ENCODE measurements at places on chromosomes 1 and 21.

DNA sequence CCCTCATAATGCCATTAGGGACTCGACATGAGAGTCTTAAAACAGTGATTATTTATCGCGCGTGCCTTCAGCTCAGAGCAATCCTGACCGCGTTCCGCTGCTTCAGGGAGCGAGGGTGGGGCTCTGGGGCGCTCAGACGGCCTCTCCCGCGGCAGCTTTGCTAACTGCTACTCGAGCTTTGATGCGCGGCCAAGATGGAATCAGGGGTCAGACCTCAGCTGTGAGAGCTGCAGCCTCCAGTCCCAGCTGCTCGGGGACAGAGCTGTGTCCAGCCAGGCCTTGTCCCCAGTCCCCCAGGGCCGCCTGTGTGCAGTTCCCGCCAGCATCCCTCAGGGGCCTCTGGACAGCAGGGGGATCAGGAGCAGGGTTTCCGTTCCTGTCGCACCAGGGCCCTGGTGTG, 104.6 kb upstream of the TTC34 start:
- DNase-seq: no peak

GRCh38 chr1:51715369-51715768, 98.5 kb downstream of the OSBPL9 start:
- DNase-seq: no peak

DNA sequence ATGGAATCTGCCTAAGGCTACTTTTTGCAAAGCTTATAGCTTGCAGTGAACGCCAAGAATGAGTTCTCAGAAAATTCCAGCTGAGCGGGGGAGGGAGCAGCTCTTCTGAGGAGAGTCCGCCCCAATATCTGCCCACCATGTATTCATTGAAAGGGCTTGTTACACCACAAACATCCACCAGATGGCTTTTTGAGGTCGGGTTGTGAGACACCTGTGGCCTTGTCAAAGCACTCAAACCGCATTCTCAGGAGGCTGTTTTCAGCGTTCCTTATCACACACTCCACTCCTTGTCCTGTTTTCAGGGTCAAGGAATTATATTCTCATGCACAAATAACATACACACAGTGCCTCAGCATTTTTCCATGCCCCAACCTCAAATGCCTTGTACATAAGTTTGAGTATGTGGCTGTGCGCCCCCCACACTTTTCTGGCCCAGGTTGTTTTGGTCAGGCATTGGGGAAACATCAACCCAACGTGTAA, 3.9 kb upstream of the C4BPB start:
- DNase-seq: peak; percentile 53

GRCh38 chr1:179775009-179775408, 31.9 kb downstream of the FAM163A start:
- no peak for DNase-seq

GRCh38 chr1:36735939-36736730, 253.4 kb upstream of the CSF3R start:
- no peak for DNase-seq

DNA sequence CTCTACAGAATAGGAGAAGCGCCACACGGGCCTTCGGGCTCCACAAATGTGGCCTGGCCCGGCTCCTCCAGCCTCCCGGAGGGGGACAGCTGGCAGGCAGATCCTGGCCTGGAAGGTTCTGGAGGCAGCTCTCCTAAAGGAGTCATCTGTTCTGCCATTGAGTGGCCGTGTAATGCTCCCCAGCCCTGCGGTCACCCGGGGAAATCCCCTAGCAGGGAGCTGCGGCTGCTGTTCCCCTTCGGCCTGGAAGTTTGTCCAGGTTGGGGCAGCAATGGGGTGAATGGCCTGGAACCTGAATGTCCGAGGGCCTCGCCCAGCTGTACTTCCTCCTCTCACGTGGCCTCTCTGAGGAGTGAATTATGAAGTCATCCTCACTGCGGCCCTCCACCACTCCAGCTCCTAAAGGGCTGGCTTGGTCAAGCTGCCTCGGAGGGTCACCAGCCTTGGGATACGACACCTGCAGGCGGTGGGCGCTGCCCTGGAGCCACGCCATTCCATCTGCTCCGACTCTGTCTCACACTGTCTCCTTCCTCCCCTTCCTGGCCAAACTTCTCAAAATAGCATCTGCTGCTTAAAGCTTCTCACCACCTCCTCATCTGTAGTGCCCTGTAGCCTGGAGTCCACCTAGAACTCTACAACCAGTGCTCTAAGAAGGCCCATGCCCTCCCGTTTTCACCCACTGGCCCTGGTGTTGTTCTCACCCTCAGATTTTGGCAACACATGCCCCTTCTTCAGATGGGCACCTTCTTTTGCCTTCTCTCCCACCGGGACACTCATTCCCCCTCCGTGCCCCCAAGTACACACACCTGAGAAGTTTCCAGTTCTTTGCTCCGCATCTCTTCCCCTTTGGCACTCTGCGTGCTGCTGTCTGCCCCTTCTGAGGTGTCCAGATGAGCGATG, 54.4 kb upstream of the TMPRSS2 start:
- no peak for DNase-seq

- DNase-seq: no peak
Observed at GRCh38 chr1:3697104-3697503, 44.8 kb downstream of the TP73 start.

- no peak for DNase-seq
Observed at GRCh38 chr1:203282720-203283542, 22.4 kb upstream of the BTG2 start.

DNA sequence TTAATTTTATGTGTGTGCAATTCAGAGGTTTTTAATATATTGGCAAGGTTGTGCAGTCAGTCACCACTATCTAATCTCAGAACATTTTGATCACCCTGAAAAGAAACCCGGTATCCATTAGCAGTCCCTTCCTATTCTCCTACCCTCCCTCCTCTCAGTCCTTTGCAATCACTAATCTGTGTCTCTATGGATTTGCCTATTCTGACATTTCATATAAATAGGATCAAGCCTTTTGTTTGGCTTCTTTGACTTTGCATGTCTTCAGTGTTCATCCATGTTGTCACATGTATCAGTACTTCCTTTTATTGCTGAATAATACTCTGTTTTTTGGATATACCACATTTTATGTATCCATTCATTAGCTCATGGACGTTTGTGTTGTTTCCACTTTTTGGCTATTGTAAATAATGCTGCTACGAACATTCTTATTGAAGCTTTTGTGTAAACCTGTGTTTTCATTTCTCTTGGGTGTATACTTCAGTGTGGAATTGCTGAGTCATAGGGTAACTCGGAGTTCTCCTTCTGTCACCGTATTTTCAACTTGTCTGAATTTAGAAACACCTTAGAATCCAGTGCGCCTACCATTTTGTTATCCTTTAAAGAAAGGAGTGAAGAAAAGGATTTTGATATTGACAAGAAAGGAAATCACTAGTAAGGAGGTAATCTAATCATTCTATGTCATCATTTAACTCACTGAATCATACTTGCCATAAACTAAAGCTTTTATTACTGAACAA, 3.4 kb downstream of the CEP85 start:
- DNase-seq: no peak

DNA sequence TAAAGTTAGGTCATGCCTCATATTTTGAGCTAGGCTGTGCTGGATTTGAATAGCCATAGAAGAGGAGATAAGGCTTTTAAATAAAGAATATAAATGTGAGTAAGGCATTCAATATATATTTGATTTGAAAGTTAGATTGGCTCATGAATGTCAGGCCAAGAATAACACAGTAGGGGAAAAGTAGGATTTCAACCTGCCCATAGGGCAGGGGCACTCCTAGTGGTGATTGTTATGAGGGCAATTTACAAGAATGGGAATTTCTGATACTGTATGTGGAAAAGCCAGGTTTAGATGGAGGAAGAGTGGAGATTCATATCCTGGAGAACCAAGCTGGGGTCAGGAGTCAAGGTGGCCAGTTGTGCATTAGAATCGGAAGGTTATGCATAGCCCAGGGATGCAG, 74.9 kb downstream of the DNAH14 start:
- DNase-seq: no peak

- DNase-seq: no peak
Observed at GRCh38 chr1:199550199-199551065, 477.1 kb upstream of the NR5A2 start.

- no peak for DNase-seq
Observed at GRCh38 chr21:26962621-26963181, 4.2 kb downstream of the ADAMTS5 start.

DNA sequence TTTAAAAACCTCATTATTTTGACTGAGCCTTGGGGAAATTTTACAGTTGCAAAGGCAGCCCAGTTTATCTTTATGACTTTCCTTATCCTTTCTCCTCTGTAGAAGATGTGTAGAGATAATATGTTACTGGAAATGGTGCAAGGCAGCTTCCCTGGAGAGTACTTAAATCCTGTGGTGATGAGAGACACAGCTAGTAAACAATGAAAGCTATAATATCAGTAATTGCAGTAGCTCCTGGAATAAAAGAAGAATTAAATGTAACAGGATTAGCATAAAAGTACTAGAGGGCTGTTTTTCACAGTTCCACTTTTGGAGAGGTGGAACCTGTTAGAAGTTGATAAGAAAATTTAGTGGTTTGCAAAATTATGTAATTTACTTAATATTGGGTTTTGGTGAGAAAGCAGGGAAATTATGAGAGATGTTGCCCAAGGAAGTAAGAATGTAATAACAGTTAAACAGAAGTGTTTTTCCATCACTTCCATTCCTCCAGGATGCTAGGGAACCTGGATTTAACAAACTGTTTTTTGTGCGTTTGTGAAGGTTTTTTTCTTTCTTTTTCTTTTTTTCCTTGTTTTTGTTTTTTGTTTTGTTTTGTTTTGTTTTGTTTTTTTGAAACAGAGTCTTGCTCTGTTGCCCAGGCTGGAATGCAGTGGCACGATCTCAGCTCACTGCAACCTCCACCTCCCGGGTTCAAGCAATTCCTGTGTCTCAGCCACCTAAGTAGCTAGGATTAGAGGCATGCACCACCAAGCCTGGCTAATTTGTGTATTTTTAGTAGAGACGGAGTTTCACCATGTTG, 15.7 kb upstream of the EDEM3 start:
- no peak for DNase-seq

DNA sequence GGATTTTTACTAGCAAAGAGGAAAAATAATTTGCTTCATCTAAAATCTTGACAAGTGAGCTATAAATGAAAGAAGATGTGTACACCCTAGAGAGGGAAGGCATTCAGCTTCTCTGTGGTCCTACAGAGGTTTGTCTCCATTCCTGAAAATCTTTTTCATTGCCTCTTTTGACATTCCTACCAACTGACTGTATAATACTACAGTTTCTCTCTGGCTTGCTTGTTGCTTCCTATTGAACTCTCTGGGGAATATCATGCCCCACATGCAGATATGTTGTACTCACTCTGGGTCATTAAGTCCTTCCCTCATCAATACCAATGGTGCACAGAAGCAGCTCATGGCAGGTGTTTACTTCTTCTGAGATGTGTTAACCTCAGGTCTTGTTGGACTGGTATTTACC, 371.2 kb upstream of the PLXNA2 start:
- no peak for DNase-seq

DNA sequence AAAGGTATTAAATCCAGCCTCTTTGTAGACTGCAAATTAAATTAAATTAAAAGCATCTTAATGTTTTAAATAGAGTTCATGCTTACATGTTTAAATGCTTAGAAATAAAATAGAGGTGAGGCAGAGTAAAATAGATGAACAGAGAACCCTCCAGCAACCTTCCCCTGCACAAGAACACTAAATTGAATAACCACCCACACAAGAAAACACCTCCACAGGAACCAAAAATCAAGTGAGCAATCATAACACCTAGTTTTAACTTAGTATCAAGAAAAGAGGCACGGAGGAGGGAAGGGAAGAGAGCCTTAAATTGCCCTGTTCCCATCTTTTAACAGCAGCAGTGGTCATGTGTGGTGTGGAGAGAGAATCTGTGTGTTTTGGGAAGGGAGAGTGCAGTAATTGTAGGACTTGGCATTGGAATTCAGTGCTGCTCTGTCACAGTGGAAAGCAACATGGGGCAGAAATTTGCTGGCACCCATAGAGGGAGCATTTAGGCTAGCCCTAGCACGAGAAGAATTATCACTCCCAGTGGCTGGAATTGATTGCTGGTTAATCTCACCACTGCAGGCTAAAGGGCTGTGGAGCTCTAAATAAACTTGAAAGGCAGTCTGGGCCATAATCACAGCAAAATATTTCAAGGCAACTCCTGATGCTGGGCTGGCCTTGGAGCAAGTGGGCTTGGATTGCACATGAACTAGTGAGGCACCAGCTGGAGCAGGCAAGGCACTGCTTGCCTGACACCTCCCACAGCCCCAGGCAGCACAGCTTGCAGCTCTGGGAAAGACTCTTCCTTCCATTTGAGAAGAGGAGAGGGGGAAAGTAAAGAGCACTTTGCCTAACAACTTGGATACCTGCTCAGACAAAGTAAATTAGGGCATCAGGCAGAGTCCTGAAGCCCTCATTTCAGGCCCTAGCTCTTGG, 1478.8 kb downstream of the NCAM2 start:
- DNase-seq: no peak

DNA sequence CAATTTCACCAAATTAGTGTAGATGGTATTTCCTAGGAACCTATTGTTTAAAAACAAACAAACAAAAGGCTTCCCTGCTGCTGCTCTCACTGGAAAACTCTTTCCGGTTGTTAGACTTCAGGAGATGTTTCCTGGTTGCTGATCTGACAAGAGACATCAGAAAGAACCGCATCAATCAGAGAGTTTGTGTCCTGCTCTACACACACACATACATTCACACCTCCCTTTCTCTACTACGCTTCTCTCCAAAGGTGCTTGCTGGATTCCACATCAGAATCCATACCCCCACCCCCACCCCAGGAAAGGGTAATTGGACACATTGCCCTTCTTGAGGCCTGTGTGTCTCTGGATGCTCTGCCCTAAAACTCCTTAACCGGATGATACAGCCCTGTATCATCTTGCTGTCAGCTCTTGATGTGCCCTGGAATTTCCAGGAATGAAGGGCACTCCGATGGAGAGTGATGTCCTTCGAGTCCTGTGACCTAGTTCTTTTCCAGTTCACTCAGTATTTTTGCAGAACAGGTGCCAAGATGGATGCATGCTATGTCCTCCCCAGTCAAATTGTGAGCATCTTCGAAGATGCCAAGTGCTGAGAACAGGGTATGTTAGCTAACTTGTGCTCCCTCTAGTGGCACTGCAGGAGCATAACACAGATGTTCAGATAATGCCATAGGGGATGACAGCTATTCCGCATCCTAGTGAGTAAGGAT, 113.7 kb upstream of the SLC35F3 start:
- DNase-seq: peak; percentile 11

- DNase-seq: no peak
Observed at GRCh38 chr1:97923811-97924210, 3.0 kb upstream of the DPYD start.

GRCh38 chr1:205396967-205397616, 24.8 kb downstream of the LEMD1 start:
- DNase-seq: peak; percentile 32

- DNase-seq: no peak
Observed at GRCh38 chr1:229508823-229509337, 739 bp upstream of the NUP133 start.

GRCh38 chr1:165053351-165053750, 303.2 kb downstream of the LMX1A start:
- DNase-seq: no peak
